WTC11 (cell line): ENCODE measurements at places on chromosomes 11 and 22. TPM values are rescaled to one million over a fixed set of nuclear protein-coding genes. Genes with fewer than 3 reads are reported as not detected.

GRCh38 chr22:24155627-24156140 lies 25.6 kb upstream of the SUSD2 start:
- DNase-seq = peak; percentile 60

- DNase-seq = no peak
These were observed 789.8 kb upstream of the API5 start for GRCh38 chr11:42521994-42522393.

GRCh38 chr11:57097149-57097548 lies 84.6 kb upstream of the LRRC55 start:
- DNase-seq = no peak

DNA sequence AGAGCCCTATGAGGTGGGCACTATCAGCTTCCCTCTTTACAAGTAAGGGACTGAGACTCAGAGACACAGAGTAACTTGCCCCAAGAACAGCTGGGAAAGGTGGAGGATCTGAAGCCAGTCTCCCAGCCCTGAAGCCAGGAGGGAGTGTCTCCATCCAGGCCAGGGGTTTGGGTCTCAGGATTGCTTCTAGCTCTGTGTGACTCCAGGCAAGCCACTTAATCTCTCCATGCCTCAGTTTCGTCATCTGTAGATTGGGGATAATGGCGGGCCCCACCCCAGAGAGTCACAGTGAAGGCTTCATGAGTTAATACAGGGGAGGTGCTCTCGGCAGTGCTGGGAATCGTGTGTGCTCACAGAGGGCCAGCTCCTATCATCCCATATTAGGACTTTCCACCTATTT lies 10.5 kb downstream of the MAP4K2 start:
- no peak for DNase-seq

DNA sequence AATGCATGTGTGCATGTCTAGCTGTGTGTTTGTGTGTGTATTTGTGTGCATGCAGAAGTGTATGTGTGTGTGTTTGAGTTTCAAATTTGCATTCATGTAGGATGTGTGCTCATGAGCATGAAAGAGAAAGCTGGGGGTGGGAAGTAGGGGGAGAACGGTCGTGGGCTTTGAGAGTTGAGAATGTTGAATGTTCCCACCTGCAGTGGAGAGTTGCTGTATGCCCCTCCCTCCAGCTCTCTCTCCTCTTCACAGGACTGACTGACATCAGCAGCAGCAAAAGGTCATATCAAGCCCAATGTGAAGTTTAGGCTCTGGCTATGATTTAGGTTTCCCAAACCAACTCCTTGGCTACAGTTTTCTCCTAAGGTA lies 63.8 kb upstream of the RRAS2 start:
- no peak for DNase-seq

DNA sequence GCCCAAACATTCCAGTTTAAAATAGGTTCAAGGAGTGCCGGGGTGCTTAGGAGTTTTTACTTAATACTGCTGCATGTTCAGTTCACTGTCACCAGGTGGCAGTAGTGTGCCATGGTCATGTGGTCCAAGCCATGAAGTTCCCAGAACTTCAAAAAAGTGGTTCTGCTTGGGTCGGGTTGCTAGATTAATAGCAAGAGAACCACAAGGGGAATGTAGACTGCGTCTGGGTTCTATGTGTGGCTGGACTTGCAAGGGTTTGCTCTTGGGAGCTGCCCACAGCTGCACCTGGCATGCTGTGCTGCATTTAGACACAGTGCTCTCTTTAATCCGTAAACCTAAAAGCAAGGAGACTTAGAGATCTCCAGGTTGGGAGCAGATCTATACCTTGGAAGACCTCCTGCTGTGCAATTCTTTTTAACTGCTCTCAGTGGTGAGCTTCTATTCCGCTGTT lies 6.5 kb upstream of the SPON1 start:
- peak; percentile 52 for DNase-seq

- no peak for DNase-seq
These were observed 12.0 kb downstream of the MUC5B start for GRCh38 chr11:1234771-1235305.

DNA sequence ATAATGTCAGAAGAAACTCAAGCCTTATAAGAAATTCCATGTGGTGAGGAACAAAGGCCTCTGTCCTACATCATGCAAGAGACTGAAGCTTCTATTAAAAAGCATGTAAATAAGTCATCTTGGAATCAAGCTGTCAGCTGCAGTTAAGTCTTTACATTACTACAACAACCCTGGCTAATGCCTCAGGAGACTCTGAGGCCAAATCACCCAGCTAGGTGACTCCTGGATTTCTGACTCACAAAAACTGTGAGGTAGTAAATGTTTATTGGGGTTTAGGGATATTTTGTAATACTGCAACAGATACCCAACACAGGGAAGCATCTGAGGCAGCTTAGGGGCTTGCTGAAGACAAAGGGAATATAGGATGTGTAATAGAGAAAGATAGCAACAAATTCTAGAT lies 89.6 kb downstream of the C11orf87 start:
- no peak for DNase-seq

GRCh38 chr11:68598816-68599653 lies 85.3 kb upstream of the GAL start:
- DNase-seq = no peak

DNA sequence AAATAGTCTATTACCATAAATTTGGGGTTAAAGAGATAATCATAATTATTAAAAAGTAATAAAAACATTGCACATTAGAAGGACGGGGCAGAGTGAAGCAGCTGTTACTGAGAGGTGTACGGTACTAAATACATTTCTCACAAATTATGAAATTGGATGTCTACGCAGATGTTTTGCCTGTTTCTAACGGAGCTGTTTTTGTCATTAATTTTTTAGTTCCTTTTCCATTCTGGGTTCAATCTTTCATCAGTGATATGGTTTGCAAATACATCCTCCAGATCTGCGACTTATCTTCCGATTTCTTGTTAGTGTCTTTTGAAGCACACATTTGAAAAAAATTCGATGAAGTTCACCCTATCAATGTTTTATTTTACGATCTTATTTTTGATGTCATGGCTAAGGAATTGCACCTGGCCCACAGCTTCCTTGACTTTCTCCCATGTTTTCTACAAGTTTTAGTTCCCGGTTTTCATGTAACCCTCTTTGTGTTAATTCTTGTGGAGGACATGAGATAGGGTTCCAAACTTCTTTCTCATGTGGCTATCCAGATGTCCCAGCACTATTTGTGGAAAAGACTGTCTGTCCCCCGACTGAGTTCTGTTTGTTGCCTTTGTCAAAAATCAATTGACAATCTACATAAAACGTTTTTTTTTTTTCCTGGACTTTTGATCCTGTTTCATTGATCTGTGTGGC lies 21.3 kb upstream of the KRTAP5-6 start:
- no peak for DNase-seq

DNA sequence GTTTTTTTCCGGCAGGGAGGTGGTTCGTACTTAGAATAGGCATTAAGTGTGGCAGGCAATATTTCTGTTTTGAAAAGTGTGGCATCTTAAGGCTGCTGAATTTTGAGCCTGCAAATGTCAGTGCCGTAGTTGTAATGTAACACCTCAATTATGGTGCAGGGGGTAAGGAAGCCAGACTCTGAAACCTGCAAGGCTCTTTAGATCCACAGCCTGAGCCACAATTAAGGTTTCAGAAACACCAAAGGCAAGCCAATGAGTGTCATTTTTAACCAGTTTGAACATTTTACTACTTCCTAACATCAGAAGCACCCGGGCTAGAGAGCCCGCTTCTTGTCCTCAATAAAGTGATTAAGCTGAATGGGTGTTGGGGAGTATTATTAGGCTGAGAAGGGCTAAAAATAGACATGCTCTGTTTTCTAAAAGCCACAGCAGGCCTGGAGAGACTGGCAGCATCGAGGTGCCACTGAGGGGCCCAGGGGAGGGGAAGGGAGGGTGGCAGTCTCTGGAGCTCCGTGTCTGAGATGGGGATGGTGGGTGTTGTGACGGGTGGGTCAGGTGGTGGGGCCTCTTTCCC lies 113.4 kb downstream of the ZBTB16 start:
- no peak for DNase-seq

GRCh38 chr22:48807155-48807554 lies 1020.5 kb downstream of the BRD1 start:
- DNase-seq = no peak

DNA sequence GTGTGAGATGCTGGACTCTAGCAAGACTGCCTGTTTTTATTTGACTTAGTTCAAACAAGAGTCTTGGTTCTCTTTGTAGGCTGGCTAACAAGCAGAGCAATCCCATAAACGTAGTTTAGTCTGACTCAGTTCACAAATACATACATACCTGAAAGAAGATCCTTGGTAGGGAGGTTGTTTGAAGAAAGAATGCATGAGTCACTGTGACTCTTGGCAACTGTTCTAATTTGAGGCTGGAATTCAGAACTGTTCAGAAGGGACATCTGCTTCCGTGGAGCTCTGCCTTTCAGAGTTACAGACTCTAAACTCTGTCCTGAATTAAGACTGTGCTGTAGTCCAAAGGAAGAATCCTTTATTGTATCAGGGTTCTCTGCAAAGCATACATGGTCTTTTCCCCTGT lies 32.2 kb downstream of the C2CD3 start:
- DNase-seq = no peak

- DNase-seq = peak; percentile 10
These were observed 71.9 kb upstream of the PPARA start for GRCh38 chr22:46078241-46079092.

DNA sequence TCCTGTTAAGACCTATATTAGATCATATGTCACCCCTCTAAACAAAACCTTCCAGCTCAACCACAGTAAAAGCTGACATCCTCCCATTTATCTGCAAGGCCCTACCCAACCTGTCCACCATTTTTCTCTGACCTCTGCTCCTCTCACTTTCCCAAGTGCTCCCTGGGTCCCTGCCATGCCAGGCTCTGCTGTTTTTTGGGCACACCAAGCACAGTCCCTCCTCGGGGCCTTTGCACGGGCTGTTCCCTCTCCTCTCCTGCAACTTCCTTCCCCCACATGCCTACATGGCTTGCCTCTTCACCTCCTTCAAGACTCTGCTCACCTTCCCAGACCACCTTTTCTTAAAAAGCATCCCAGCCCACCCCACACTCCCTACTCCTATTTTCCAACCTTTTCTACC lies 9.8 kb downstream of the TST start:
- no peak for DNase-seq

GRCh38 chr11:6321356-6321755 lies 1.1 kb upstream of the CAVIN3 start:
- DNase-seq = no peak

GRCh38 chr11:94781837-94782236 lies 13.7 kb downstream of the AMOTL1 start:
- no peak for DNase-seq

DNA sequence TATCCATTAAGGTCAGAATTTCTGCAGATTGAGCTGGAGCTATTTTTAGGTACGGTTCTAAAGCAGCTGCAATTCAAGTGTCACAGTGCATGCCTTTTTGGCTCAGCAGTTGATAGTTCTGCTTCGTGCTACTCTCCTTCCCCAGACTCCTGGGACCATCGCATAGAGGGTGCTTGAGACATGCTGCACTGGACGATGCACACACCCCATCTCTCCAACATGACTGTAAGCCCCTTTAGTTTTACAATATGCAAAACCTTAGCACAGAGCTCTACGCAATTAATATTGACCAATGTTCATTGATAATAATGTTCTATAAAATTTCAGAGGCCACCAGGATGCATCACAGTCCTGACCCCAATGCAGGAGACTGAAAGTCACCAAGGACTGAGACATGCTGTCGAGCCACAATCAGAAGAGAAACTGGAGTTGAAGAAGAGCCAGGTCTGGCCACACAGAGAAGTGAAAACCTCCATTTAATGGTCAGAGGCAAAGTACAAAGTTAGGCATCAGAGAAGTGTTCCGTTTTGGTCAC lies 120.9 kb upstream of the ZC3H12C start:
- DNase-seq = no peak

- no peak for DNase-seq
These were observed 16.4 kb upstream of the CSRP3 start for GRCh38 chr11:19218216-19218615.

DNA sequence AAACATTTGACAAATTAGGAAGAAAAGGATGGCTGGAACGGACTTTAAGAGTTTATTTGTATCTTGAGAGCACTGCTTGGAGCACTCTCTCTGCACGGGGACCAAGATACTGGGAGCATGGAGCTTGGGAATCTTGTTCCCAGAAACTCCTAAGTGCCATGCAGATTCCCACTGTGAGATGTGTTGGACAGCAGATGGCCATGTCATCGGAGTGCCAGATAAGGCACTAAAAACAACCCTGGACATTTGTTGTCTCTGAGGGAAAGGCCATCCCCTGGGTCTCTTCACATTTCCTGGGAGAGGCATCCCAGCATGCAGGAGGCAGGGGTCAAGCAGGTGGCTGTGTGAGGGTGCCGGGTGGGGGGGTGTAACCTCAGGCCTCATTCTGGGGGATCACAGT lies 2.9 kb downstream of the KIRREL3 start:
- no peak for DNase-seq

DNA sequence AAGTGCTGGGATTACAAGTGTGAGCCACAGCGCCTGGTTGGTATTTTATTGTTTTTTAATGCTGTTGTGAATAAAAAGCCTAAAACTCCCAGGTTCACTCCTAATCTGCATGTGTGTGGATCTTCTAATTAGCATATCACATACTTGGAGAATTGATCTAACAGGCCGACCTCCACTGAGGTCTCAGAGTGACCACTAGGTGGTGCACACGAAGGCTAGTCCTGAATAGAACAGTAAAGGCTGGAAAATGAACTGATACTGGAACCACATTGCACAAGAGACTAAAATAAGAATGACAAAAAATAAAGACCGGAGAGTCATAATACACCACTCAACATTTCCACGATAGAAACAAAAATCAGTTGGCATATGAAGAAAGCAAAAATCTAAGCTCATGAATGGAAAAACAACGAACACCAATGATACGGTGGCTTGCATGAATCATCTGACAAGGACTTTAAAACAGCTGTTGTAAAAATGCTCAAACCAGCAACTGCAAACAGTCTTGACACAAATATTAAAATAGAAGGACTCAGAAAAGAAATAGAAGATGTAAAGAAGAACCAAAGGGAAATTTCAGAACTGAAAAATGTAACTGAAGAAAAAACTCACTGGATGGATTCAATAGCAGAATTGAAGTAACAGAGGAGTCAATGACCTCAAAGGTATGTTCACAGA lies 19.2 kb downstream of the PIM3 start:
- DNase-seq = peak; percentile 53

DNA sequence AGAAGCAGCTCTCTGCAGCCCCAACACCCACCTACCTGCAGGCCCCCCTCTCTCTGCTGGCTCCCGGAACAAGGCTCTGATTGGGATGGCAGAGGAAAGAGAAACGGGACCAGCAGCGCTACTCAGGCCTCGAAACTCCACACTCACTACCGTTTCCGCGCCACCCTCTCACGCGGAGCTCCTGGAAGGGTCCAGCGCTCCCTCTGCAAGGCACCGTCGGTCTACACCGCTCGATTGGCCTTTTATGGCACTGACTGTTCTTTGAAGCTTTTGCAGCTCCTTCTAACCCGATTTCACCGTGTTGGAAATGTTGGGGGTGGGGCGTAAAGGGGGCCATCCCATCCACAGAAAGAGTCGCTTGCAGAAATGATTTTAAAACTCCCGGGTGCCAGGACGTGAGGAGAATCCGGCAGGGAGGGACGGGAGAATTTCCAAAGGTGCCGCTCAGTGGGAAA lies 323 bp upstream of the PANX1 start:
- DNase-seq = peak; percentile 46

HBG2 gene
- 5.1 to 8.7 TPM (median 6.5 TPM) in 3 replicates for total RNA-seq

ELP4 gene
- 14.6 to 21.2 TPM (median 15.6 TPM) in 3 replicates for total RNA-seq

OR52N4 gene
- total RNA-seq = 0.23 to 0.52 TPM (median 0.44 TPM) in 3 replicates

NELL1 gene
- 1.8 to 2.6 TPM (median 2.4 TPM) in 3 replicates for total RNA-seq

TSPAN32 gene
- 0.39 TPM in 1 of 3 replicates, not detected in the others for total RNA-seq

KRTAP5-10 gene
- total RNA-seq = not detected in 3 replicates

OR5B21 gene
- not detected in 3 replicates for total RNA-seq

CTTN gene
- 216 to 281 TPM (median 222 TPM) in 3 replicates for total RNA-seq

APOA5 gene
- 0.09 to 0.32 TPM (median 0.20 TPM) in 3 replicates for total RNA-seq

SPTBN2 gene
- 34.9 to 40.7 TPM (median 38.9 TPM) in 3 replicates for total RNA-seq

NCF4 gene
- not detected in 3 replicates for total RNA-seq

DDIAS gene
- 21.7 to 28.7 TPM (median 22.0 TPM) in 3 replicates for total RNA-seq

ALDH3B2 gene
- total RNA-seq = 0.13 to 0.30 TPM (median 0.30 TPM) in 3 replicates

LARGE2 gene
- 124 to 132 TPM (median 126 TPM) in 3 replicates for total RNA-seq
